ENCODE measurements at places on chromosomes 1 and 21. TPM values are rescaled to one million over a fixed set of nuclear protein-coding genes. Genes with fewer than 3 reads are reported as not detected.

DNA sequence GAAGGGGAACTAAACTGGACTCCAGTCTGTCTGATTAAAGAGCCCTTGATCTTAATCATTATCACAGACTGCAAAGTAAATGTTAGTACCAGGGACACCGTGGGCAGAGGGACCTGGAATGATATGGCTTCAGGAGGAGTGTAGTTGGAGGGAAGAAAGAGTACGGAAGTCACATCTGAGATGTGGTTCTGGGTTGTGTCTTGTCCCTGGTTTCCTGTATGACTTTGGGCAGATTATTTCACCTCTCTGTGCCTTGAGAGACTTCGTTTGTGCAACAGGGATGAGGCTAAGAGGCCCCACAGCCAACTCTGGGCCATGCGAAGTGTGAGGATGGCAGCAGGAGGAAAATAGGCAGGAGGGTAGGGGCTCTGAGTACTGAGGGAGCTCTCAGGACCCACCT is 76.1 kb upstream of the SLC2A1 start:
- no peak for DNase-seq

DNA sequence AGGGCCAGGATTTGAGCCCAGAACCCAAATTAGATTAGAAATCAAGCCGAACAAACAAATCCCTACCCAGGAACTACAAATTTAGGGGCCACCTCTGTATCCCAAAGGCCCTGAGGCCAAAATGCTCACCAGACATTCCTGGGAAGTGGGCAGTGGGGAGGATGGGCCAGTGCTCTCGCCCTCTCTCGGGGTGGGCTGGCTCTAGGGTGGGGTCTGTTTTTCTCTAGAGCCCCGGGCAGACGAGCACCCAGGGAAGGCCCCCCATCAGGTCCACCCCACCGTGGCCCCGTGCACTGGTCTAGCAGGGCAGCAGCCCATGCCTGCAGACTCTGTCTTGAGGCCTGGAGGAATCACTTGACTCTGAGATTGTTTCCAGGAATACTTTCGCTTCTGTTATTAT is 252.0 kb downstream of the RRAGC start:
- no peak for DNase-seq

MEX3A gene
- 0.22 TPM for total RNA-seq

DCDC2B gene
- total RNA-seq = not detected

DNA sequence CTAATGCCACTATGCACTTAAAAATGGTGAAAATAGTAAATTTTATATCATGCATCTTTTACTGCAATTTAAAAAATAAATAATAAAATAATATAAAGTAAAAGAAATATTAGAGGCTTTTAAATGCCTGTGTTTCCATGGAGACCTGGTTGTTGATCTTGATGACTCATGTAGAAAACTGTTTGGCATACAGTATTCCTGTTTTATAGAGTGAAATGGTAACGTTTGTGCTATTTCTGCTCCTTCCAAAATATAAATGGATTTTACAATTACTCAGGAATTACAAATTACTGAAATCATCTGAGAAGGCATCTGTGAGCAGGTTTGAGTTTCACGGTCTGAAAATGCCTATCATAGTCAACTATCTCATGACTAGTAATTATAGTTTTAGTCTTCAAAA is 98.4 kb upstream of the USP25 start:
- DNase-seq = peak; percentile 90

DNA sequence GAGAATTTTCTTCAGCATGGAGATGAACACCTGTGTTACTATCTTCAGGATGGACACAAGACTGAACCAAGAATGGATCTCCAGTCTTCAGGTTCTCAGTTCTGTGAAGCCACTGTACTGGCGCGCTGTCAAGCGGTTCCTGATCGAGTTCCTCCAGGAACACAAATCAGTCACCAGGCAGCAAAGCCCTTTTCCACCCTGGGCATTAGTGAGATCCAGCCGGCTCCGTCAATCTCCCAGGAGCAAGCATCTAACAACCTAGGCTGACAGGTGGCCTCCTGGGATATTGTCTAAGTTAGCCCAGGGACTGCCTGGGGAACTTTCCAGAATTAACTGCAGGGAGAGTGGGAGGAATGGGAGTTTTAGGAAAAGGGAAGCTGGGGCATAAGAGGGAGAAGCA is 9.7 kb upstream of the IGFN1 start:
- no peak for DNase-seq

DNA sequence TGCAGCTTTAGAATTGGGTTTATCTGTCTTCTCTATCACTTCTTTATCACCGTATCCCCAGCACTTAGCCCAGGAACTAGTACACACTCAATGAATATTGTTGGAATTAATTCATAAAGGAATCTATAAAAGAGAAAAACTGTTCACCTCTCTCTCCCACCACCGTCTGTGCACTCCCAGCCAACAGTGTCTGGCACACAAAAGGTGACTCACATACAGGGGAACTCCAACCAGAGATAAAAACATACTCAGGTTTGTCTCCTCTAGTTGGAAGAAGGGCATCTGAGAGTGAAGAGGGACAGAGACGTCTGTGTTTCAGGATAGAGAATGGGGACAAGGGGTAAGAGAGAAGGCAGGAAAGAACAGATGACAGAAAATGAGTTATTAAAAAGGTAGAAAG is 10.0 kb downstream of the ITLN1 start:
- no peak for DNase-seq

DNA sequence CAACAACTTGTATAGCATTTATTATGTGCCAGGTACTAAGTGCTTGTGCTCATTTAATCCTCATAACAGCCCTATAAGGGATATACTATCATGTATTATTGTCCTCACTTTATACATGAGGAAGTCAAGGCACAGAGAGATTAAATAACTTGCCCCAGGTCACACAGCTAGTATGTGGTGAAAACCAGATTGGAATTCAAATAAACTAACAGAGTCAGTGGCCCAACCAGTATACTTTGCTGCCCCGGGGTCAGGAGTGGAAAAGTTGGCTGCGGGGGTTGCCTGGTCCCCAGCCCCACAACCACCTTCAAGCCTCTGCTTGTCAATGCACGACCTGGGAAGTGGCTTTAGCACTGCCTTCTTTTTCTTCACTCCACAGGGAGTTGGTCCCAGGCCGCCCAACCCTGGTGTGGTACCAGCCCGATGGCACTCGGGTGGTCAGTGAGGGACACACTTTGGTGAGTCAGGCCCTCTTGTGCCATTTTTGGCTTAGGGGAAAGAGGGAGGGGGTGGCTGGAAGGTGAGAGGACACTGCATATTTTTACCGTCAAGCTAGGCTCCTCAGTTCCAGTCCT is 2.5 kb downstream of the ADAM15 start:
- DNase-seq = no peak

COL11A1 gene
- 10.0 TPM for total RNA-seq

- no peak for DNase-seq
Measured at GRCh38 chr1:53435151-53435550, 24.0 kb upstream of the DMRTB1 start.

SAMD13 gene
- total RNA-seq = 0.51 TPM

DNA sequence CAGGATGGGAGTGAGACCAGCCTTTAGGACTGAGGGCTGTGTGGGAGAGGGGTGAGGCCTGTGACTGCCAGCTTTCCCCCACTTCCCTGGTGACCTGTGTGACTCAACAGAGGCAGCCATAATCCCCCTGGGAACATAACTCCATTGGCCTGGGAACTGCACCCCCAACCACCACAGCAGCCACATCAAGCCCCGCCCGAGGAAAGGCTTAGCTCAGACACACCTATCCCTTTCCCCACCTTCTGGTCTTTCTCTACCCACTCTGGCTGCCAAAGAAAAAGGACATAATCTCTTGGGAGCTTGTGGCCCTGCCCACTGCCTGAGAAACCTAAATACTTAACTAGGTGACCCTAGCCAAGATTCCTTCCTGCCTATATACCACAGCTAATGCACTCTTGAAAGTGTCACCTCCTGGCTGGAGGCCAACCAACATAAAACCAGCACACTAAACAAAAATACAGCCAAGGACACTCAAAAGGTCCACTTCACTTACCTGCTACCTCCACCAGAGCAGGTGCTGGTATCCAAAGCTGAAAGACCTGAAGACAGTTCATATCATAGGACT is 406.6 kb upstream of the CAMK1G start:
- no peak for DNase-seq

SLC9C2 gene
- not detected for total RNA-seq

PPOX gene
- 18.8 TPM for total RNA-seq

DNA sequence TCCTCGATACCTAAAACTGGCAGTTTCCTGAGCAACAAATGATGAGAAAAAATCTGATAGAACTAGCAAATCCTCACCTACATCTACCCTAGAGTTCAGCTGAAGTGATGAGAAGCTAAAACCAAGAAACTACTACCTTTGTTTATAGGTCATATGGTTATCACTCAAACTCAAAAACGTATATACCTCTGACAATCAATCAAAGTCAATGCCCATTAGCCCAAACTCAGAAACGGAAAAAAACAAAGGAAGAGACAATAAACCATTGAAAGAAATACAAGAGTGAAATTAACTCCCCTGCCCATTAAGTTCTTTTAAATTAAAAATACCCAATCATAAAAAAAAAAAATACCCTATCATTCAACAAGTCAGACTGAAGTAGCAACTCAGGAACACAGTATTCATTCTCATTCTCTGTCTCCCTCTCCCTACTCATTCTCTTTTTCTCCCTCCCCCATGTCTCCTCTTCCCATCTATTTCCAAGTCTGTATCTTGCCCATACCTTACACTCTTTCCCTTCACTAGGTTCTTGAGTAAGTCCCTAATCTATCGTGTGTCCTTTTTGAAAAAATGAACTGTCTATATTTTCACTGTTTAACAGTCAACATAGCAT is 6.8 kb downstream of the CDC42BPA start:
- DNase-seq = no peak

- no peak for DNase-seq
Measured at GRCh38 chr1:90612033-90612432, 105.1 kb downstream of the BARHL2 start.

- DNase-seq = peak; percentile 38
Measured at GRCh38 chr1:205774198-205775014, 876 bp downstream of the RAB29 start.

- DNase-seq = no peak
Measured at GRCh38 chr1:67350783-67351182, 43.1 kb downstream of the IL12RB2 start.

DNA sequence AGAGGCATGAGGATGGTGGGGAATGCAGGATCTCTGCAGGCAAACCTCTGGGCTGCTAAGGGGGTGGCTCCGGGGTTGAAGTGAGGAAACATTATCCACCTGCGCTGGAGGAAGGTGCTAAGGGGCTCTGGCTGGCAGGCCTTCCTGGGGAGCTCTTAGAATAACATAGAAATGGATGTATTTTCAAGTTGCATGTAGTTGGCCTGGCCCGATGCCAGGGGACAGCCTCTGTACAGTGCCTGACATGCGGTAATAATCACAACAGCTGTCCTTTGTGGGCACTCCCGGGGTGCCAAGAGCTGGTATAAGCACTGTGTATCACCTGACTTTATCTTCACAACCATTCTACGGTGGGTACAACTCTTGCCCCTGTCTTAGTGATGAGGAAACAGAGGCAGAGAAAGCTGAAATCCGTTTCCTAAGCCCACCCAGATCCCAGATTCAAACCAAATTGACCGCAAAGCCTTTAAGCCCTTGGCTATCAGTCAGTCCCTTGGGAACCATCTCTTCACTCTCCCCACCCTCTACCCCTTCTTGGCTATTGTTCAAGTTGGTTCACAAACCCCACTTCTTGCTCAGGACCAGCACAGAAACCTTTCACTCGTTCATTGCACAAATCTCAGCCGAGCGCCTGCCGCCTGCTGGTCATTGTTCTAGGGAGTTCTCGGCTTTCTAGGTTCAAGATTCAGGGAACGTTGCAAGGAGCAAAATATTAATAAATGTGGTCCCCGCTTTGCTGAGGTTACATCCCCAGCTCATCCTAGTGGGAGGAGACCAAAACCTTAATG is 30.9 kb downstream of the PADI4 start:
- DNase-seq = no peak

CFHR2 gene
- total RNA-seq = not detected

RPTN gene
- total RNA-seq = not detected

DNA sequence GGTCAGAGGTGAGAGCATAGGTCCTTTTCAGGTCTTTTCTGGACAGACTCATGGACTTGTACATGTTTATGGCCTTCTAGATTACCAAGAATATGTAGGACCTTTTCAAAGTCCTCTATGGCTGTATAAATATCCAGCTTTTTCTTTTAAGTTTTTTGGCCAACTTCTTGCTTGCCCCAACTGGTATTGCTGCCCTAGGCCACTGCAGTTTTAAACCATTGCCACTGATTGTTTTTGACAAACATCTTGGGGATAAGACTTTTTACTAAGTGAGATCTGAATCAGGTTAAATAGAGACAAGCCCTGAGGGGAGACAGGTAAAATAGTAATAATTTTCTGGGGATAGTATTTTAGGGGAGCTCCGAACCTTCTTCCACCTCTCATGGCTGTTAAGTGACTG is 14.8 kb upstream of the DDR2 start:
- no peak for DNase-seq

- DNase-seq = no peak
Measured at GRCh38 chr1:228075801-228076271, 6.7 kb upstream of the ARF1 start.

PER3 gene
- 2.8 TPM for total RNA-seq

NHLH2 gene
- total RNA-seq = not detected

- DNase-seq = no peak
Measured at GRCh38 chr1:113887402-113888175, at the start of gene BCL2L15. BCL2L15 (minus strand) TSS chr1:113887581; CDS start chr1:113887375, 206 bp downstream.

- DNase-seq = no peak
Measured at GRCh38 chr1:203182387-203182953, 4.0 kb downstream of the CHI3L1 start.

DNA sequence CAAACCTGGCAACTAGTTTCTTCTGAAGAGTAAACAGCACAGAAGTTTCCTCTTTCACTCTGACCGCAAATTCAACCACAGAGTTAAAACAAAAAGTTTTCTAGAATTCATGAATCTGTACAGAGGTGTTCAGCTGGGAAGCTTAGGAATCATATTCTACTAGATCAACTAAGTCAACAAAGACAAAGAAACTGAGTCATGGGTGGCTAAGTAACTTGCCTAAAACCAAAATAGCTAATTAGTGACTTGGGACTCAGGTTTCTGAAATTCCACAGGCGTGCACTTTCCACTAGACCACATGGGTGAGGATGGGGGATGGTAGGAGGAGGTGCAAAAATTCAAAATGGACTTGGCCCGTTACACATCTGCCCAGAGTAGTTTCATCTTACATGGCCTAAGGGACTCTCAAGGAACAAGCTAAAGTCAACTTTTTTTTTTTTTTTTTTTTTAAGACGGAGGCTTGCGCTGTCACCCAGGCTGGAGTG is 25.8 kb downstream of the PTPN14 start:
- peak; percentile 33 for DNase-seq

CFHR5 gene
- not detected for total RNA-seq

DNA sequence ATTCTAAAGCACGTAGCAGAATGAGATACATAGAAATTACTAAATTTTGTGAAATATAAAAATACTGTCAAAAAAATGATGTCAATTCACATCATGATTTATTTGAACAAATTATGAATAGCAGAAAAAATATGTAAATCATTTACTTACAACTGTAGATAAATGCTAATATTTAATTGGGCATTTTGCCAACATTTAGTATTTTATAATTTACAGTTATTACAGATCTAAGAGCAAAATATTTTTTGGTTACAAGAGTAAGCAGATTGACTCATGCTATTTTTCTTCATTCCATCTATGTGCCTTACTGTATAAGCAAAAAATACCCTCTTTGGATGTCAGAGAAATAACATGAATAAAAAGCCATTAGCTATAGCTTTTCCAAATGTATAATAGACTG is 282.3 kb upstream of the RGS18 start:
- DNase-seq = no peak

All from GM23248 (cell line).